ENCODE measurements at places on chromosomes 11 and 22.

GRCh38 chr11:90220391-90220790, 2.5 kb downstream of the CHORDC1 start:
- DNase-seq: no peak

- DNase-seq: no peak
These were observed 15.0 kb downstream of the TSKU start for GRCh38 chr11:76798202-76798581.

DNA sequence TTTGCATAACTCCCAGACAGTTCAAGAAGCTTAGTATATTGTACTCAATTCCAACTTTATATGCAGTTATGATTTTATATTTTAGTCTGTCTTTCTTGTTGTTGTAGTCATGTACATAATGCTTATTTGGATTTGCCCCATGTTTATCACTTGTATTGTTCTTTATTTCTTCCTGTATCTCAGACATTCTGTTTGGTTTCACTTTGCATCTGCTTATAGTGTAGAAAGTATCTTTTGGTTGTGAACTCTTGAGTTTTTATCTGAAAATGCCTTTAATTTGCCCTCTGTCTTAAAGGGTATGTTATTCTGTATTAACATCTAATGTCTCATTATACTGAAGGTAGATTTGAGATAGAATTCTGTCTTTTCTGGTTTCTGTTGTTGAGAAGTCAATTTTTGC, 275.4 kb downstream of the DYNC2H1 start:
- no peak for DNase-seq

DNA sequence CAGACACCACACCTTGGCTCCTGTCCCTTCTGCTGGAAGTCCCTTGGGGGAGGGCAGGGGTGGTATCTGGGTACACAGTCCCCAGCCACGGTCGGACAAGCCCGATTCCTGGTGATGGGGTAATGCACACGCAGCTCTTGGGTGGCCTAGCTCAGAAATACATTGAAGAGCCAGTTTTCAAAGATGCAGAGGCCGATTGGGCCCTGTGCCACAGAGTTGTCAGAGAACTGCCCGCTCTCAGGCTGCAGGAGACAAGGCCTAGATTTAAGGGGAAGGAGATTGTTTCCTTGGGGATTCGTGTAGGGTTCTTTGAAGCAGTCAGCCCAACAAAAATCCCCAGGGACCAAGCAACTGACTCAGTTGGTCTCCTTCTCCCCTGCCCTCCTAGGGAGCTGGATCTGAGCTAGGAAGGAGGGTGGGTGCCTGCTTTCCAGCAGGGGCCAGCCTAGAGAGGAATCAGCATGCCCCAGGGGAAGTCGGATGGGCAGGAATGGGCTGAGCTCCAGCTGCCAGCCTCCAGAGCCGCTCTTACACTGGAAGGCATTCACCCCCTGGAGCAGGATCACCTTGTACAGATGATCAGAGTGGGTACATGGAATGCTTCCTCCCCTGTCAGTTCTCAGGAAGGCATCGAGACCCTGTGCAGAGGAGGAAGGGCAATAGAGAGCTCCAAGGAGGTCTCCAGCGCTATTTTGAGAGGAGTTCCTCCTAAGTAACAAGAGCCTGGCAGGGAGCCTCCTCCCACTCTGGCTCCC, 3.3 kb upstream of the SCN4B start:
- no peak for DNase-seq

DNA sequence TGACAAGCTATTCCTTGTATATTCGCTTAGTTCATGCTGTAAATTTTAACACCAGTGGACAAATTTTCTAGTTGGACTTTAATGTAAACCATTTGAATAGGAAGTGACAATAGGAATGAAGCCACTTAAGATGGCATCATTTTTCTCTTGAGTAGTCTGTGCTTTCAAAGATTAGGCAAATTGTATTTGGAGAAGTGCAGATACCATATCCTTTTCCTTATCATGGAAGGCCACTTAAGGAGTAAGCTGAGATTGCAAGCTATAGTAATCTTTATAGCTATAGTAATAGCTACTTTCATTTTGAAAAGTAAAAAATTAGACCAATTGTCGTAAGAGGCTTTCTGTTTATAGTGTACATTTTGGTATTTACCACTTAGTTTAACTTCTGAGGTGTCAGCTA, 12.8 kb downstream of the CAPRIN1 start:
- DNase-seq: no peak

GRCh38 chr22:31474743-31475142, 14.9 kb downstream of the EIF4ENIF1 start:
- DNase-seq: no peak

DNA sequence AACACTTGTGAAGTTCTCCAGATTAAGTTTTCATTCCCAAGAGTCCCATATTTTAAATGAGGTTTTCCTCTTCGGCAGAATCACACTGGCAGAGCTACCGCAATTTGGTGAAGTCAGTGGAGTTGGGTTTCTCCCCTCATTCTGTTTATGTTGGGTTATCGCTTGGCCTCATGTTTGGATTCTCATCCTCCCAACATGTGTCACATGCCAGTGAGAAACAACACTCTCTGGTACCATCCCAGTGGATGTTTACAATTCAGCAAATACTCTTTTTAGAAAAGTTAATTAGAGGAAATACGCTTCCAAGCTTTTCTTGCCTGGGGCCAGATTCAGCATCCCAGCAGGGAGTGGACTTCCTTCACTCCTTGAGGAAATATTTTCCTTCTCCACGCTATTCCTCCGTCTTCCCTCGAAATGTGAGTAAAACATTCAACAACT, 2.1 kb downstream of the PAMR1 start:
- no peak for DNase-seq

DNA sequence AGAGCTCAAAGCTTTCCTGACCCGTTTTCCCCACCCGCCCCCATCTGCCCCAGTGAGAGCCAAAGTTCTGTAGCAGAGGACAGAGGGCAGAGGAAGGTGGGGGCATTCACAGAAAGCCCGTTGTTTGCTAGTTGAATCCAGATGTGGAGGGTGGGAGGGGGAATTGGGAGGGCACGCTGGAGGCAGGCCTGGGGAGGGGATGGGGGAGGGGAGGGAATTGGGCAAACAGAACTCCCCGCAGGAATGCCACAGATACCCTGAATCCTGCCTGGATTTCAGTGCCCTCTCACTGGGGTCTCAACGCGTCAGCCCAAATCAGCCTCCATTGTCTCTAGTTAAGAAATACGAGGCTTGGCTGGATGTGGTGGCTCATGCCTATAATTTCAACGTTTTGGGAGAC, 12.9 kb upstream of the OAF start:
- DNase-seq: no peak

- DNase-seq: no peak
These were observed 30.7 kb downstream of the PPP2R1B start for GRCh38 chr11:111735262-111736116.

DNA sequence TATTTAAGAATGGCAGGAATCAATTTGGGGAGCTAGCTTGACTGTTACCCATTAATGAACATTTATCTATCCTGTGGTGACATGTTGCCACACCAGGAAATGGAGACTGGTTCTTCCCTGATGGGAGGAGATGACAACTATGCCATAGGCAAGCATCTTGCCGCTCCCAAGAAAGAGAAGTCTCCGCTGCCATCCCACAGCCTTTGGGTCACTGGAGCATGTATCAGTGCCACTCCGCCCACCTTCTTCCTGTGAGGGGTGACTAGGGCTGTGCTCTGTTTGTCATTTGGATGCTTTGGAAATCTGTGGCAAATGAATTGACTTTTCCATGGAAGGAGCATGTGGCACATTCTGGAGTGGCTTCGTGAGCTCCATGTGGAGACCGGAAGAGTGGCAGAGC, 6.5 kb downstream of the STIP1 start:
- DNase-seq: no peak

DNA sequence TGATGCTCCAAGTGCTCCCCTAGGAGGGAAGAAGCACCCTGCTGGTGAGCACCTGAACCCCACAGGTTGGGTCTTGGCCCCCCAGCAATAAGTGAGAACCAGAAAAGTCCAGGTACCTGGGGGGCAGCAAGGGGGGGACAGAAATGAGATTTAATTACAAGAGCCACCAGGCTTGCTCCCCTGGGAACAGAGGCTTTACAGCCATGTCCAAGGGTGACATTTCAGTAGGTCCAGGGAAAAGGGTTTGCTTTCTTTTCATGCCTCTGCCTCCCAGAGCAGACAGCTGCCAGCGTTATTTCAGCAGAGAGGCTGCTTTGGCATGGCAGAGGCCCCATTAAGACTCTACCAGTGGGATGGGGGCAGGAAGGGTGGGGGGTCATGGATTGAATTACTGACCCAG, 437.7 kb downstream of the BUD13 start:
- DNase-seq: no peak

DNA sequence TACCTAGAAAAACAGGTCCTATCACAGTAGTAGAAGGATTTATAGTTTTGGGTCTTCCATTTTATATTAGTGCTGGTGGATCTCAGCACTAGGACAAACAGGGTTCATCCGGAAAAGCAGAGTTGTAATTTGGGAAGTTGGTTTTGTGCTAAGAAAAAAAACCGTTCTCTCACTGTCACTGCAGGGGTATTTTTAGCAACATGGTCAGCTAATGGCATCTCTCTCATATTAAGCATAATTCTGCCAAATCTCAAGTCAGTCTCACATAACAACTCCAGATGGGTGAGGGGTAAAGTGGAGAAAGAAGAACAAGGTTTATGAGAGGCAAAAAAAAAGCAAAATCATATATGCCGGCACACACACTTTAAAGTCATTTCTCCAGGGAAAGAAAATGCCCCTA, 51.6 kb upstream of the GDPD4 start:
- DNase-seq: no peak

DNA sequence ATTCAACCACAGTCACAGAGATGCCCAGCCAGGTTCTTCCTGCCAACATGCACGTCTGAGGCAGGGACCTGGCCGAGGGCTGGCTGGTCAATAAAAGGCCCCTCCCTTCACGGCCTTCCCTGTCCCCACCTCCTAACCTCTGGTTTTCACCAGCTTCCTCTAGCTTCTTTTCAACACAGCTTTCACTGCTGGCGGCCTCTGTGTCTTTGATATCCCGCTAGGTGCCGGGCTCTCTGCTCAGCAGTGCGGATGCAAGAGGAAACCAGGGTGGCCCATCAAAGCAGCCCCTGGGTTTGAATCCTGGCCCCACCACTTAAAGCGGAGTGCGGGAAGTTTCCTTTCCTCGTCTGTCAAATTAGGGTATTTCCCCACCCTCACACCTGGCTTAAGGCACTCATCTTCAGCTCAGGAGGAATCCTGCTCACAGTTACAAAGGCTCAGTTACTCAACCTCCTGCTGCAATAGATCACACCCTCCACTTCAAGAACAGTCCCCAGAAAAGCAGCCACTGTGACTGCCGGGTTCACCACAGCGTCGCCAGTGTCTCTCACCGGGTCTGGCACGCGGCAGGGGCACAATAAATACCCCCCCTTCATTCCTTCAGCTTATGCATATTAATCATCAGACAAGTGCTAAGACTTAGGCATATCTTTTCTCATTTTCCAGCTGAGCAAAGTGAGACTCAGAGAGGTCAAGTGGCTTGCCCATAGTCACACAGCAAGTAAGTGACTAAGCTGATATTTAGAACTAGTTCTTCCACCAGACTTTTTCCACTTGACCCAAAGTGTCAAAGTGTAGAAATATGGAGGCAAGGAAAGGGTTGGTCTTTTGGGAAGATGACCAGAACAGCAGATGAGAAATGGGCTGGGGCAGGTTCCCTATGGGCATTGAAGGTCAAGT, 45.7 kb downstream of the TXN2 start:
- no peak for DNase-seq

DNA sequence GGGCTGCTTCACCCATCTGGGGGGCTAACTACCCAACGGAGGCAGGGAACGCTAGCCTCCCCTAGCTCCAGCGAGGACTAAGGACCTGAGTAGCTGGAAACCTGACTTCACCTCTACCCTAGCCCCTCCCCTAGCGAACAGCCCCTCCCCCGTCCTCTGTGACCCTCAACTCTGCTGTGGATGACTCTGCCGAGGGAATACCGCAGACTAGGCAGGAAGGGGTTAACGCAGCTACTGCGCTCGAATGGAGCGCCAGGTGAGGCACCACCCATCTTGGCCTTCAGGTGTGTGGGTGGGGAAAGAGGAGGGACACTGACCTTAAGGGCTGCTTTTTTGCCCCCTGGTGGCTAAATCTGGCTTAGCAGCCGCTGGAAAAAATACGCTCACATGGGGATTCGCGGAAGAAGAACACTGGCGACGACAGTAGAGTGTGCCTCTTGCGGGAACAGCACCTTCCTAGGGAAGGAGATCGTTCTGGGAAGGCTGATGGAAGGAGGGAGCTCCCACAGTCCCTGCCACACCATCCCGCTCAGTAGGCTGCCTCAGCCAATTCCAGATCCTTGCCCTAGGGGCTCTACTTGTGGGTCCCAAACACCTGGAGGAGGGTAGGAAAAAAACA, 4.5 kb upstream of the BCL9L start:
- no peak for DNase-seq
